ENCODE measurements at places on chromosomes 2 and 18. TPM values are rescaled to one million over a fixed set of nuclear protein-coding genes. Genes with fewer than 3 reads are reported as not detected.

NCKAP5 gene
- 10.5 TPM for total RNA-seq

PRPF40A gene
- 107 TPM for total RNA-seq

STPG4 gene
- not detected for total RNA-seq

DNA sequence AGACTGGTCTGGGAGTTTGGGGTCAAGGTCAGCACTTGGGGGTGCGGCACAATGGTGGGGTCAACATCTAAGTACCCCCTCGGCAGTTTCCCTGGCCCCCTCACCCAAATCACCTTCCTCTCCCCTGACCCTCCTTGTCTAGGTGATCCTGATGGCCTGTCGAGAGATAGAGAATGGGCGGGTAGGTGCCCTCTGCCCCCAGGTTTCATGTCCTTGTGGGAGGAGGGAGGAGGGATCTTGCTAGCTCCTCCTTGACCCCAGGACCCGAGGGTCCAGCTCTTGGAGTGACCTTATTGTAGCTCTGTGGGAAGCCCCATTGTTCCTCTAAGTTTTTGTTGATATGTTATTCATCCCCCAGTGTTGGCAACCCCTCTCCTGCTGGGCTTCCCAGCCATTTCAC is 3.6 kb downstream of the PTPN18 start:
- DNase-seq = no peak

- DNase-seq = no peak
Observed at GRCh38 chr2:98656800-98657199, 48.4 kb downstream of the UNC50 start.

GRCh38 chr2:18186816-18187613 is 308.5 kb downstream of the KCNS3 start:
- DNase-seq = no peak

Data from breast epithelium (tissue), 4 donors.